Epithelial cell of alveolus of lung (primary cell): ENCODE measurements at places on chromosomes 2 and 18. TPM values are rescaled to one million over a fixed set of nuclear protein-coding genes. Genes with fewer than 3 reads are reported as not detected.

Gene PKDCC
- total RNA-seq: 60.2 and 200 TPM in 2 replicates

Gene CDK15
- 0.24 and 0.91 TPM in 2 replicates for total RNA-seq

Gene CYTIP
- total RNA-seq: not detected in 2 replicates

Gene TBR1
- under 0.01 and 0.32 TPM in 2 replicates for total RNA-seq

Gene GRHL1
- total RNA-seq: 0.16 and 0.65 TPM in 2 replicates

Gene LRRC30
- not detected in 2 replicates for total RNA-seq

Gene AGXT
- not detected in 2 replicates for total RNA-seq
